ENCODE measurements at places on chromosomes 16 and 17.

DNA sequence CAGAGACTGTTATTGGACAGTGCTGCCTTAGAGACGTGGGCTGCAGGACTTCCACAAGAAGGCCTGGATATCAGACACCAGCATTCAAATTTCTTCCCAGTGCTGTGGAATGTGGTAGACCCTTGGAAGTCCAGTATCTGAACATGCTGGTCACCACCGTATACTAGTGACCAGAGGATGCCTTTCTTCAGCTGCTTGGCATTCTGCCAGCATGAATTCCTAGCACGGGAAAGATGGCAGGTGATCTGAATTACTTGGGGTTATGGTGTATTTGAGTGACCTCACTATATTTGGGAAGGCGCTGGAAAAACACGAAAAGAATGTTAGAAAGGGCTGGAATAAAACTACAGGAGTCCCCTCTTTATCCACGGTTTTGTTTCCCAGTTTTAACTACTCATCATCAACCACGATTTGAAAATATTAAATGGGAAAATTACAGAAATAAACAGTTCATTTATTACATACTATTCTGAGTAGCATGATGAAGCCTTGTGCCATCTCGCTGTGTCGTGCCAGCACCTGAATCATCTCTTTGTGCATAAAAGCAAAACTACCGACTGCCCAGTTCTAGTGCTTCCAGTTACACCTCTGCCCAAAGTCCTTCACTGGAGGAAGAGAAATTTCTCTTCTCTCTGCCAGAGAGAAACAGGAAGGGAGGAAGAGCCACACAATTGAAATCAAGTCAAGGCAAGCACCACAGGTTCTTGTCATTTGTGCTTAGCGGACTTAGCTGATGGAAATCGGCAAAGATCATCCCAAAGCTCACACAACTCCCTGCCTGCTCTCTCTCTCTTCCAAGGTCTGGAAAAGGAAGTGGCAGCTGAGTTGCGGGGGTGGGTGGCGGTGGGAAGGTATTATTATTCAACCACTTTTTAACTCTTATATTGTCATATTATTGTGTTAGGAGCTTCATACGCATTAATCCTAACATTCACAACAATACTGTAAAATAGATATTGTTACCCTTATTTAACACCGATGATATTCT lies 1.4 kb upstream of the CHST4 start:
- DNase-seq: no peak

DNA sequence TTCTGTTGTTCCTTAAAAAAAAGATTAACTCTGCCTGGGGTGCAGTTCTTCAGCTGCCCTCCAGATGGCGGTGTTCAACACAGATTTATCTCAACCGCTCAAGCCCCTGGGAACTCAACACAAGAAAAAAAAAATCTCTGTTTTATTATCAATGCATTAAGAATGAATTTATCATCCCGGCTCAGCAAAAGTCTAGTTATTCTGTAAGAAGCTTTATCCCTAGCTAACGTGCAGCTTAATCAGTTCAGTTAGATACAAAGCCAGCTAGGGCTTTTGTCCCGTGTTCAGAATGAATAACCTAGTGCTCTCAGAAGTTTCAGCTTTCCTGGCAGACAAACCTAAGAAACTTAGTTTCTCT lies 475.9 kb upstream of the CCL2 start:
- peak; percentile 63 for DNase-seq

GRCh38 chr17:64269687-64270649 lies 6.9 kb upstream of the TEX2 start:
- DNase-seq: no peak

DNA sequence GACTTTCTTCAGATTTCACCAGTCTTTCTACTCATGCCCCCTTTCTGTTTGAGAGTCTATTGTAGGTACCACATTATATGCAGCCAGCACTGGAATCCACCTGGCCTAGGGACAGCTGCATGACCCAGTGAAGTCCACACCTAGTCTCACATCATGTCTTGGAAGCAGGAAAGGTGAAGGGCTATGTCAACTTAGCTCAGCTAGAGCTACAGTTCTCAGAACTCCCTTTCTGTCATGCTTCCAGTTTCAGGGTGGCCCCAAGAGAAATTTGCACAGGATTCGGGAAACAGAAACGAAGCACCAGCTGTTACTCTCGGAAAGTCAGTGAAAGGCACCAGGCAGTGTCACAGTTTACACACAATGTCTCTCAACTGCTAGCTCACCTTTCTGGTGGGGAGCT lies 51.6 kb upstream of the NLRP1 start:
- DNase-seq: no peak

DNA sequence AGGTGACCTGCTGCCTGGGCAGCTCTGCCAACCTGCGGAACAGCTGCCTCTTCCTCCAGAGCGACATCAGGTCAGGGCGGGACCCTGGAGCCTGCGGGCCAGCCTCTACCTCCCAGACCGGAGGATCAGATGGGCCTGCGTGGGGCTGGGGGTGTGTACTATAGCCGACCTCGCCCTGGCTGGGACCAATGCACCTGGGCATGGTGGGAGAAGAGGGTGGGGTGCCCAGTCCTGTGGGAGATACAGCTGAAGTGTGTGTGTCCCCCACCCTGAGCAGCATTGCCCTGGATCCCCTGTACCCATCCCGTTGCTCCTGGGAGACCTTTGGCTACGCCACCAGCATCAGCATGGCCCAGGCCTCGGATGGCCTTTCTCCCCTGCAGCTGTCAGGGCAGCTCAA lies 19.3 kb downstream of the CASKIN2 start:
- DNase-seq: no peak

- peak; percentile 63 for DNase-seq
Observed at GRCh38 chr16:89442990-89443726, 47.2 kb downstream of the ANKRD11 start.

DNA sequence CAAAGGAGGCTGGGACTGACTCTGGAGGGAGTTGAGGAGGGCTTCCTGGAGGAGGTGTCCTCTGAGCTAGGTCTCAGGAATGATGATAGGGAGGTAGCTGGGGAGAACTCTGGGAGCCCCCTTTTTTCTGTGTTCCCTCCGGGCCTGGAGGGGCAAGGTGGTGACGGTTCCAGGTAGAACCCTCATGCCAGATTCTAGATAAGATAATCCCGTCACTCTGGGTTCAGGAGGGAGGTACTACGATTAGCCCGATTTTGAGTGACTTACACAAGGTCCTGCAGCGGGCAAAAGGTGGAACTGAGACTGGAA lies 18.7 kb upstream of the ADGRG3 start:
- no peak for DNase-seq

- DNase-seq: no peak
Observed at GRCh38 chr17:61122326-61122913, 277.2 kb upstream of the TBX2 start.

GRCh38 chr16:12965274-12965804 lies 63.9 kb downstream of the SHISA9 start:
- no peak for DNase-seq

DNA sequence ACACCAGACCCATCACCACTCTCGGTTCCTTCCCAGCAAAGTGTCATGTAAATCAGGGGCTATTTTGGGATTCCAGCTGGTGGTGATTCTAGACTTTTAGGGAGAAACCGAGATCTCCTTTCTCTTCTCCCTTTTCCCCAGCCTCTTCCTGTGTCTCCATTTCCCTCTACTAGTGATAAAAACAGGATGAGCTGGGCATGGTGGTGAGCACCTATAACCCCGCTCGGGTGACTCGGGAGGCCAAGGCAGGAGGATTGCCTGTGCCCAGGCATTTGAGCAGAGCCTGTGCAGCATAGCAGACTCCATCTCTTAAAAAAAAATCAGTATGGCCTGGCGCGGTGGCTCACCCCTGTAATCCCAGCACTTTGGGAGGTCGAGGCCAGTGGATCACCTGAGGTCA lies 6.1 kb downstream of the TBX21 start:
- DNase-seq: no peak

DNA sequence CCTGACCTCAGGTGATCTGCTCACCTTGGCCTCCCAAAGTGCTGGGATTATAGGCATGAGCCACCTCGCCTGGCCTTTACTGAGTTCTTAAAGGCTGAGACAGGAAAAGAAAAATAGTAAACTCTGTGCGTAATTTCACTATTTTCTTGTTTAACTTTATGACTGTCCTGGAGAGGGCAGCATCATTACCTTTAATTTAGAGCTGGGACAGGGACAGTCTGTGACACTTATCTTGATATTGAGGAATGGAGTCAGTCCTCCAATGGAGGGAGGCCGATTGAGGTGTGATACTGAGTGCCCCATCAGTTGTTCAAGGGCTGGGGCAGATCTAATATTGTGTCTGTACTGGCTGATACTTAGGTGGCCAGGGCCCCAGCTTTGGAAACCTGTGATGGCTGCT lies 21.5 kb upstream of the SPN start:
- DNase-seq: no peak

- peak; percentile 7 for DNase-seq
Observed at GRCh38 chr16:30526137-30526822, at the start of gene ZNF768. TSS of gene ZNF768 (minus strand) at chr16:30526566. CDS start at chr16:30526413, 153 bp downstream.

- DNase-seq: no peak
Observed at GRCh38 chr17:47643116-47643515, 6.6 kb upstream of the KPNB1 start.

GRCh38 chr17:47935961-47936360 lies 5.4 kb upstream of the PNPO start:
- peak; percentile 78 for DNase-seq

GRCh38 chr17:31496097-31496496 lies 104.6 kb downstream of the RAB11FIP4 start:
- no peak for DNase-seq

DNA sequence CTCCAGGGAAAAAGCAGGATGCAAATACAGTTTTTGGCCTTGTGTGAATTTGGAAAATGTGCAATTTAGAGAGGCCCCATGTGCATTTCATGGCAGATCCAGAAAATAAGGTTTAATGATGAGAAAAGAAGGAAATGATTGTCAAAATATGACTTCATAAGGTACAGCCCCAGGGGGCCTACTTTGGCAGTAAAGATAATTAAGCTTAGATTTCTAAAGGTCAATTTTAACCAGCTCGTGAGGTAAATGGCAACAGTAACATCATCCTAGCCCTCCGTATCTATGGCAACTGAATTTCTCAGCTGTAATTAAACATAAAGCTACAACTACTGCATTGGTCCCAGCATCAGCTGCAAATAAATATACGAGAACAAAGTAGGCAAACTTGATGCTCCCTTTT lies 30.0 kb upstream of the PRSS54 start:
- DNase-seq: no peak

DNA sequence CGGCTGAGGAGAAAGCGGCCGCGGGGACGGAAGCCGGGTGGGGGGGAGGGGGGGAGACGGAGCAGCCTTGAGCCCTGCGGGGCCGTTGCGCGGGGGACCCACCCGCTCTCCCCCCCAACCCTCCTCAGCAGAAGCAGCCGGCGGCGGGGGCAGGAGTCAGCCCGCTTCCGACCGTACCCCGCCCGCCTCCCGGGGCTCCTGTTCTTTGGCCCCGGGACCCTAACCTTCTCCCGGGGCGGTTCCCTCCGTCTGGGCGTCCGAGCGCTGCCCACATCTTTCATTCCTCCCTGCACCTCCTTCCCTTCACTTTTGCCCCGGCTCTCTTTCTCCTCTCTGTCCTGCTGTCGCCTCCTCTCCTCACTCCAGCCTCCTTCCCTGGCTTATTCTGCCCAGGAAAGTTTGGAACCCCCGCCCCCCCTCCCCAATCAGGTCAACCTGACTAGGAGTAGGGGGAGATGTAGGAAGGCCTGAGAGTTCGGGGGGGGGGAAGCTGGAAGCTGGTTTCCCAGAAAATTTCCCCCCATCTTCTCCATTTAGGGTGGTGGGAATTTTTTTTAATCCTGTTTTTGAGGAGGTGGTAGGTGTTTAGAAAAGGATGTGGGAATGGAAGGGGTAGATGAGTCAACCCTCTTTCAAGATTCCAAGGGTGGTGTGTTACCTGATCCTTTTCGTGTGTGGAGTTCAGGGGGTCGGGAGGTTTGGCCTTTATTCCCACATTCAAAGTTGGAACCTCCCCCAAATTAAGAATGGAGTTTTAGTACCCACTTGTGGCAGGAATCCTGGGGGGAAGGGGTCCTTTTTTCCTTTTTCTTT lies 427 bp upstream of the NLK start:
- DNase-seq: no peak

GRCh38 chr16:75927810-75928209 lies 201.5 kb upstream of the CPHXL start:
- no peak for DNase-seq

- DNase-seq: no peak
Observed at GRCh38 chr16:12513076-12513790, 290.5 kb downstream of the CPPED1 start.

GRCh38 chr16:1655269-1655807 lies 22.7 kb upstream of the JPT2 start:
- DNase-seq: no peak

GRCh38 chr17:46820592-46821450 lies 2.3 kb upstream of the WNT3 start:
- DNase-seq: no peak

GRCh38 chr17:2174468-2175293 lies 119.8 kb downstream of the HIC1 start:
- DNase-seq: peak; percentile 74

- DNase-seq: no peak
Observed at GRCh38 chr16:82011199-82011641, at the start of gene SDR42E1. TSS of gene SDR42E1 (minus strand) at chr16:82011470. CDS start at chr16:82000858, 10,612 bp downstream.

GRCh38 chr16:89565506-89566372 lies 5.3 kb downstream of the RPL13 start:
- DNase-seq: peak; percentile 38

DNA sequence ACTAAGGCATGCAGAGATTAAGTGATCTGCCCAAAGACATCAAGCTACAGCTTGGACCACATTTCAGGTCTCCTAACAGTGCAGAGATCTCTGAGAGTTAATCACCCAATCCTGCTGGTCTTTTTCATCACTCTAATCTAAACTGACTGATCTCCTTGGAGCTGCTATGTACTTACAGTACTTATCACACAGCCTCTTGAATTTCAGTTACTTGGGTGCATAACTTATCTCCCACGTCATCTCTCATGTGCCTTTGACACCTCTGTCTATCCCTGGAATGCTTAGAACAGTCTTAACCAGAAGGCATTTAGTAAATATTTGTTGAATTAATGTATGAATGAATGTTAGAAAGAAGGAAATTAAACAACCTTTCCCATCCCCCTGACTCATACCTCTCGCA lies 139.0 kb downstream of the SNX11 start:
- peak; percentile 51 for DNase-seq

DNA sequence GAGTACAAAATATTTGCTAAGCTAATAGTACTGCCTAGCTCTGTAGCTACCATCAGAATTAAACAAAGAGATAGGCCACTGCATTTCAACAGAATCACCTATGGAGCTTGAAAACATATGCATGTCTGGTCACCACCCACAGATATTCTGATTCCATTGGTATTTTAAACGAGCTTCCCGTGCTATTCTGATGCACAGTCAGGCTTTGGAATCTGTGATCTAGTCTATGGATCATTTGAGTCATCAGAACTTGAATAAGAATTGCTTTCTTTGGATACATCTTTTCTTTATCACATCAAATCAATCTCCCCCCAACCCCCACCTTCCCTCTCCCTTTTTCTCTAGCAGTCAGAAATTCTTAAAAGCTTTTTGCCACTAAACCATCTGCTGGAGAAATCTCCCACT lies 124.7 kb downstream of the NPIPB5 start:
- DNase-seq: no peak

- DNase-seq: peak; percentile 92
Observed at GRCh38 chr16:80027007-80027965, 426.7 kb upstream of the MAF start.
